Adrenal gland (tissue), 19 donors: ENCODE measurements at places on chromosomes 7 and 10. TPM values are rescaled to one million over a fixed set of nuclear protein-coding genes. Genes with fewer than 3 reads are reported as not detected.

DNA sequence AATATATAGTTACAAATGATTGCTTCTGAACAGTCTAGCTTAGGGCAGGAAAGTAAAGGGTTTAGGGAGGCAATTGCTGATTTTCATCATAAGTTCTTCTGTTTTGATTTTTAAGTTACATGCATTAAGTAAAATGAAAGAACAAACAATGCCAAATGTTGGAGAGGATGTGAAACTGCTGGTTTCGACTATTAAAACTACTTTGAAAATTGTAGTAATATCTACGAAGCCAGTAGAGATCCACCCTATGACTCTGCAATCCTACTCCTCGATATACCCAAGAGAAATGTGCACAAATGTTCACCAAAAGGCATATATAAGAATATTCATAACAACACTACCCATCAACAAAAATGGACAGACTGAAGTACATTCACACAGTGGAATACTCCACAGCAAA is 24.3 kb downstream of the PDZD8 start:
- DNase-seq: no peak

DNA sequence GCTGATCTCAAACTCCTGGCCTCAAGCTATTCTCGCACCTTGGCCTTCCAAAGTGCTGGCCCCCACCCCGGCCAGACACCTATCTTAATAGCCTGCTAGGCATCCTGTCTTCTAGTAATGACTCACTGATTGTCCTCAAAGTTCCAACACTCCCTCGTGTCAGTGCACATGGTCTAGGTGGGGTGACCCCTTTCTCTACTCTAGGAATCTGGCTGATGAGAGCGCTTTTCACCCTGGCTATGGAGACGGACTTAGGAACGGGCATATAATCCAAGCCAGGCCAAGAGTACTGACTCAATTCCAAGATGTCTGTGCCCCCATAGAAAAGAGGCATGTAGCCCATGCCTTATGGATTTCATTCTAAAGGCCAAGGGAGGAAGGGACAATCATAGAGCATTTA is 67.0 kb downstream of the PRLHR start:
- DNase-seq: no peak

GRCh38 chr7:80736371-80737125 is 98.1 kb downstream of the CD36 start:
- DNase-seq: no peak

DNA sequence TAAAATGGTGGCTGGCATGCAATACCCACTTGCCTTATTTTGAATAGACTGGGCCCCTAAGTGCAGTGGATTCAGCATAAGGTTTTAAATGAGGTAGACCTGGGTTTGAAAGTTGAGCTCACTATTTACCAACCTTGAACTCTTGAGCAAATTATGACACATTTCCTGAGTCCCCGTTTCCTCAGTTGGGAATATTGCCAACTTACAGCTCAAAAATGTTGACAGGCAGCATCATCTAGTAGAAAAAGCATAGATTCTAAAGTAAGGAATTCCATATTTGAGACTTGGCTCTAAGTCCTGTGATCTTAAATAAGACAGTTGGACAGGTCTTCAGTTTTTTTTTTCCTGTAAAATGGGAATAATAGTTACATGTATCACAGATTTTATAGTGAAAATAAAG is 305.5 kb downstream of the ACTR3B start:
- DNase-seq: no peak

DNA sequence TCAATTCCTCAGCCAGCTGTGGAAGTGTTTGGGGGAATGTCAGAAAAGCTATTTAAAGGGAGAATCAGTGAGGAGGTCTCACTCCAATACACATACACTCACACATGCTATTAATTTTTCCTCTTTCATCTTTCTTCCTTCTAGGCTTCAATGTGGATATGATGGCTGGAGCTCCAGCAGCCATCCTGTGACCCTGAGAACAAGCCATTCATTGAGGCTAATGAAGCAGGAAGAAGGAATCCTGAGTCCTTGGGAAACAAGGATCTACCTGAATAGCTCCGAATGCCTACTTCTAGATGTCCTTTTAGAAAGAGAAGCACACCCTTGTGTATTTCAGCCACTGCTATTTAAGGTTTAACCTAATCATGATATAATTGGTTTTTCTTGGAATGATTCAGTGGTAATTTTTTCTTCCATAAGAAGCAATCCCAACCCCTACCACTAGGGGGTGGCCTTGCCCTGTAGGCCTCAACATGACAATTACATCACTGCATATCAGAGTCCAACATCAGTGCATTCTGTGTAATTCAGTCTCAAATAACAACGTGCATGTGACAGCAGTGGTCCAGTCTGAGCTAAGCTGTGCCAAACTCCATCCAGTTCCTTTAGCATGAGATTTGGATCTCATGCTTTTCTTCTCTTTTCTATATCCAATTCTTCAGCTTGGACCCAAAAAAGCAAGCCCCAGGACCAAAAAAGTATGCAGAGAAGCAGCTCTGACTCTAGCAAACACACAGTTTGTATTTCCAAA is 85.3 kb upstream of the ANKRD1 start:
- DNase-seq: peak; percentile 81

GRCh38 chr10:97813311-97813710 is 36.3 kb upstream of the GOLGA7B start:
- DNase-seq: no peak

GRCh38 chr10:44394696-44395381 is 9.9 kb upstream of the CXCL12 start:
- DNase-seq: peak; percentile 6

DNA sequence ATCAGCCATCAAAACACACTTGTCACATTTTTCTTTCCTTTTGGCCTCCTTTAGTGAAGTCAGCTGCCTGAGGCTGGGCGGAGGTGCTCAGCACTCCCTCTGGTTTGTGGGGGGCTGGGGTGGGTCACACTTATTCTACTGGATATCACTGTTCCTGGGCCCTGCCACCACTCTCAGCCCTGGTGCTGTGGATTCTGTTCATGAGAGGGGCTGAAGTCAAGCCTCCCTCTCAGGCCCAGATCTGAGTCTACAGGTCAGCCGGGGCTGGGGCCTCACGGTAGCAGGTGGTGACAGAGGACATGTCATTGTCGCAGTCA is 180.8 kb upstream of the TNS3 start:
- DNase-seq: no peak

- no peak for DNase-seq
Measured at GRCh38 chr7:35251606-35252310, 2.1 kb downstream of the TBX20 start.

- no peak for DNase-seq
Measured at GRCh38 chr10:65945061-65945460, 980.8 kb upstream of the LRRTM3 start.

GRCh38 chr7:51366930-51367613 is 50.5 kb upstream of the COBL start:
- peak; percentile 29 for DNase-seq

GRCh38 chr10:127804696-127805095 is 67.7 kb downstream of the FOXI2 start:
- DNase-seq: no peak

DNA sequence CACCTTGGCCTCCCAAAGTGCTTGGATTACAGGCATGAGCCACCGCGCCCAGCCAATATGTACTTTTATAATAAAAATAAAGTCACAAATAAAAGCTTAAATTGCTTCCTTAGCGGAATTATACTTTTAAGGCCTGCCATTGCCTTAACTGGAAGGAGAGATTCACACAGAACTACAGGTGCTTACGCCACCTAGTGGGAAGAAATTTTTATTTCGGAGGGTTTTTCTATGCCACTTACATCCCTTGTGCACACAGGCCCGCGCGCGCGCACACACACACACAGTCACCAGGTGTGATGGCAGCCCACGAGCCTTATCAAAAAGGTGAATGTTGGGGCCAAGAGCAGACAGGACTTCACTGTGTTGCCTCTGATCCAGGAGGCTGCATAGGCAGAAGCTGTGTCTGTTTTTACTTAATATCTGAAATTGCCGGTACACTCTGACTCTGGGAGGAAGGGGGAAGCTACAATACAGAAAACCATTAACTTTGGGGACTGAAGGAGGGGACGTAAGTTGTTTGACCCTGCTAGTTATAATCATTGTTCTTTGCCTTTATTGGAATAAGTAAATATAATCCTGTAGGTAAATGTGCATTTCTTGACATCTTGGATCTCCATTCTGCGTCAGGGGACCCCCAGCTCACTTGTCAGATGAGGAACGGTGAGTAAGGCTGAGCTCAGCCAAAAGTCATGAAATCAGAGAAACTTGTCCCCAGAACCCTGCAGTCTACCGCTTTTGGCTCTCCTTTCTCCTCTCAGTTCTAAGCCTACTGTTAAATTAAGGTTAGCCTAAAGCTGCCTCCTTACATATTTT is 87.1 kb downstream of the SLC16A9 start:
- DNase-seq: peak; percentile 51

GRCh38 chr7:82413237-82413636 is 30.3 kb downstream of the CACNA2D1 start:
- DNase-seq: no peak

GRCh38 chr10:3623746-3624145 is 161.3 kb downstream of the KLF6 start:
- DNase-seq: no peak

- DNase-seq: peak; percentile 28
Measured at GRCh38 chr10:47104786-47105385, 193.7 kb downstream of the PTPN20 start.

DNA sequence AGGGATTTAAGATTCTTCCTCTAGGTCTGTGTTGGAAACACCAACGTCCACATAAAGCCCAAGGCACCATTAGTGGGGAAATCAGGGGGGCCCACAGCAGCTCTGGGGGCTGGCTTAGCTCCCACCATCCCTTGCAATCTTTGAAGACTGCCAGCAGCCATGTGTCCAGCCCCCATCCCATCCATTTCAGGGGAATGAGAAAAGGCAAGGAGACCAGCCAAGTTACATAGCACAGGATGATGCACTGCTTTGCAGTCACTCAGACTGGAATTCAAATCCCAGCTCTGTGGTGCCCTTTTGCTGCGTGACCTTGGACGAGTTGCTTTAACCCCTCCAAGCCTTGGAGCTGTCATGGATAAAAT is 108.9 kb upstream of the ZMIZ1 start:
- no peak for DNase-seq

GRCh38 chr7:53292341-53292740 is 256.9 kb downstream of the POM121L12 start:
- DNase-seq: no peak

- DNase-seq: peak; percentile 23
Measured at GRCh38 chr7:114086914-114087652, 168.3 kb upstream of the PPP1R3A start.

DNA sequence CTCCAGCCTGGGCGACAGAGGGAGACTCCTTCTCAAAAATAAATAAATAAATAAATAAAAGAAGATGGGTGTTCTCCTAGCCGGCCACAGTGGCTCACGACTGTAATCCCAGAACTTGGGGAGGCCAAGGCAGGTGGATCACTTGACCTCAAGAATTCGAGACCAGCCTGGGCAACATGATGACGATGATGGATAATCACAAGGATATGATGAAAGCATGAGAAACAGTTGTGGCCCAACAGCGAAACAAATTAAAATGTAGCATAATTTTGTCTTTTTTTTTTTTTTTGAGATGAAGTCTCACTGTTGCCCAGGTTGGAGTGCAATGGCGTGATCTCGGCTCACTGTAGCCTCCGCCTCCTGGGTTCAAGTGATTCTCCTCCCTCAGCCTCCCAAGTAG is 12.9 kb downstream of the ZNF786 start:
- no peak for DNase-seq

DNA sequence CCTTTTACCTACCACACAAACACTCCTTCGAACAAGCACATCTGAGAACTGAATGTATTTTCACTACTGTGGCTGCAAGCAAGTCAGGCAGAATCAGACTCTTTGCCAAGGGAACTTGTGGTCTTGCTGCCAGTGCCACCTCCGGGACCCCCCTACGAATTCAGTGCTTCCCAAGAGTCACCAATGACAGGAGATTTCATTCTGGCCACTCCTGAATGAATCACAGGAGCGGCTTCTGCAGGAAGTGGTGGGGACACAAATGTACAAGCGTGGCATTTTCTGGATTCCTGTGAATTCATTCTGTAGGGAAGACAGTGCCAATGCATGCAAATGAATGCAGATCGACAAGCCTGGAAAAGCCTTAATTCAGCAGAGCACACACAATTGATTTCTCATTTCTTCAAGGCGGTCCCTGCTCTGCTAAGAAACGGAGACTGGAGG is 161.2 kb downstream of the CAMK1D start:
- no peak for DNase-seq

DNA sequence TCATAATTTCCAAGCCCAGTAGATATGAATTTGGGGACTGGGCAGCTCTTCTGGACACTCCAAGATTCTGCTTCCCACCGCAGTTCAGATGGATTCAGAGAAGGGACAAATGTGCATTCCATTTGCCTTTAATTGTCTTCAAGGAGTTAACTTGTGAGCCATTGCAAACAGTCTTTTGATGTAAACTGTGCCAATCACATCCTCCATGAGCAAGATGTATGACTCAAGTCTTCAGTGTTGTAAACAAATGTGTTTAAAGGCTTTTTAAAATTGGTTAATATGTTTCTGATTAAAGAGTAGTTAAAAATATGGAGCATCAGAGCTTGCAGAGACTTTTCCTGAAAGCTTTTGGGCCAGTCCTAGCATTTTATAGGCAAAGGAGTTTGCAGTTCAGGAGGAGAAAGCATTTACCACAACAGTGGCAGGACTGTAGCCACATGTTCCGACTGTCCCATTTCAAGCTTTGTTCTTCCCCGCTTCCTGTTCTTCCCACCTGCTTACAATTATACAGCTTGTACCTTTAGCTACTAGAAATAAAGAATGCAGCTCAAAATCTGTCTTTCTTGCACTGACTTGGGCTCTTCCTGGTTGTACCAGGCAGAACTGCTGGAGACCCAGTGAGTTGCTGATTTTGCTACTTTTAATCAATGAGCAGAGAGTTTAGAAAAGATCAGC is 6.2 kb downstream of the SLC18A2 start:
- no peak for DNase-seq

DNA sequence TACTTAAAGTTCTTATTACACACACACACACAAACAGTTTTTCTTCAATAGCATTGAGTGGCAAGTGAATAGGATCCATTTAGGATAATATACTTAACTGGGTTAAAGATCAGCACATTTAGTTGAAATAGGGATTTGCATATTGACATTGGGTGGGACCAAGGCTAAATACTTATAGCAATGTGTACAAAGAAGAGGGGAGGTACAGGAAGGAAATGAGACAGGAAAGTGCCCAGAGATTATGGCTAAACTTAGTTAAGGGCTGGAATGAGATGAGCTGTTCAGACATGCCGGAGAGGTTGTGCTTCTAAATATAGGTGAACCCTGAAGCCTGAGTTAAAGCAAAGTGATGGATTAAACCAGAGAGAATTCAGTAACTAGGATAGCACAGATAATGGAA is 95.1 kb downstream of the LSMEM1 start:
- no peak for DNase-seq

SCIN gene
- 5.5 TPM for total RNA-seq

UCMA gene
- not detected for total RNA-seq

BBIP1 gene
- total RNA-seq: 31.4 TPM

ANXA8 gene
- not detected for total RNA-seq

COL13A1 gene
- total RNA-seq: 2.3 TPM

ANXA8L1 gene
- not detected for total RNA-seq

CPA1 gene
- total RNA-seq: 0.48 TPM

YWHAG gene
- total RNA-seq: 216 TPM

TAF5 gene
- total RNA-seq: 2.2 TPM

PFKP gene
- total RNA-seq: 23.3 TPM

TMEM236 gene
- 2.7 TPM for total RNA-seq
